HuH-7 (cell line): ENCODE measurements at places on chromosomes 16 and 17.

DNA sequence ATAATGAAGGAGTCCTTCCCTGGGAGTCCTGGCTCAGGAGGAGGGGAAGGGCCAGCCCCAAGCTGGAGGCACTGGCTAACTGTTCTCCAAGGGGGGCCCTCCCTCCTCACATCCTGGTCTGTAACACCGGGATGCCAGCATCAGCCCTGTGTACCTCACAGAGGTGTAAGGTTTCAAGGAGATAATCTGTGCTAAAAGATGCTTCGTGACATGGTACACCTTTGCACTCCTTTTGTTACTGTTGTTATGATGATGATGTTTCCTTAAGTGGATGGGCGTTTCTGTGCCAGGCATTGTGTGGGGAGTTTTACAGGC lies 236.7 kb upstream of the TNRC6C start:
- no peak for DNase-seq

- no peak for DNase-seq
Observed at GRCh38 chr16:85171759-85172454, 59.6 kb upstream of the CIBAR2 start.

- no peak for DNase-seq
Observed at GRCh38 chr17:80765241-80765961, 220.8 kb downstream of the RPTOR start.

DNA sequence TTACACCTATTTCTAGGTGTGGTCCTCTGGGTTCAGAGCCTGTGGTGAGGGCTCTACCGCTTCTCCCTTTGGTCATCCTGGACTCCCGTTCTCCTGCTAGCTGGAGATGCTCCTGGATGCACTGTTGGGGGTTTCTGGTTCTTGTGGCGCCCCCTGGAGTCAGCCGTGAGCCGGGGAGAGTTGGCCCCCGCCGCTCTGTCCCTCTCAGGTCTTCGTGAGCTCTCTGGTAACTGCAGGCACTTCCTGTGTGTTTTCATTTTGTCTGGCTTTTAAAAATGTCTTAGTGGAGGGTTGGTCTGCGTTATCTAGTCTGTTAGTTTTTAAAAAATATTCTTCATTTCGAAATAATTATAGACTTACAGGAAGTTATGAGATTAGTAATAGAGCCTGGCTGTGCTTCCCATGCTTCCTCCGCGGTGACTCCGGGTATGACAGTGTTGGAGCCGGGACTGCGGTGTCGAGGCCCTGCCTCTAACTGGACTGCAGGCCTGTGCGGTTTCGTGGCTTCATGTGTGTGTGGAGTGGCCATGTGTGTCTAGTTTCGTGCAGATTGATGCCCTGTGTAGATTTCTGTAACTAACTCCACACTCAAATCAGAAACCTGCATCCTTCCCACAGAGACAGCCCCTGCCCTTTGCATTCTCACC lies 78.0 kb upstream of the ZNF750 start:
- peak; percentile 79 for DNase-seq

DNA sequence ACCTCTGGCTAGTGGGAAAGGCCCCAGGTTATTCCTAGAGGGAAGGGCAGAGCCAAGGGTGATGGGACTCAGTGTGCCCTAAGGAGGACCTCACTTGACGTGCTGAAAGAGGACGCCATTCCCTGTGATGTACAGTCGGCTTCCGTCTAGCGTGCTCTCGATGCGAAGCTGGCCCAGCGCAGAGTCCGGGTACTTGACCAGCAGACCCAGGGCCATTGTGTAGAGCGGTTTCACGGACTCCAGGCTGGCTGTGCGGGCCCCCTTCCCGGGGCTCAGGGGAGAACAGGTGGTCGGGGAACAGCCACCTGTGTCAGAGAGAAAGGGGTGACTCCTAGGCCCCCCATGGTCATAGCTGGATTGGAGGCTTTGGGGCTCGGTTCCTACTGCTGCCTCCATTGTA lies 19.9 kb downstream of the PLEKHG4 start:
- DNase-seq: no peak

GRCh38 chr16:68985855-68986254 lies 119.6 kb upstream of the HAS3 start:
- no peak for DNase-seq

- no peak for DNase-seq
Observed at GRCh38 chr17:77782201-77782600, 176.3 kb upstream of the TNRC6C start.

DNA sequence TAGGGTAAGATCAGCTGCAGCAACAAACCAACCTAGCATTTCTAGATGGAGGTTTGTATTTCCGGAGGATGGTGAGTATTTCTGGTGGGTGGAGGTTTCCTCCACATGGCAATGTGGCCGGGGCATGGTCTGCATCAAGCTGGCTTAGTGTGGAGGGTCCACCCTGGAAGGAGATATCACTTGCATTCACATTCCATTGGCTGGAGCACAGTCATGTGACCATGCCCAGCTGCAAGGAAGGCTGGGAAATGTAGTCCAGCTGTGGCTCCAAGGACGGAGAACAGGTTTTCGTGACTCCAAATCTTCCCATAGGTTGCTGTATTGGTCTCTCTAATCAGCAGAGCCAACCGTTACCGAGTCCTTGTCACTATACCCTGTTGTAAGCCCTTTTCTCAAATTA lies 68.7 kb downstream of the RAI1 start:
- peak; percentile 82 for DNase-seq

DNA sequence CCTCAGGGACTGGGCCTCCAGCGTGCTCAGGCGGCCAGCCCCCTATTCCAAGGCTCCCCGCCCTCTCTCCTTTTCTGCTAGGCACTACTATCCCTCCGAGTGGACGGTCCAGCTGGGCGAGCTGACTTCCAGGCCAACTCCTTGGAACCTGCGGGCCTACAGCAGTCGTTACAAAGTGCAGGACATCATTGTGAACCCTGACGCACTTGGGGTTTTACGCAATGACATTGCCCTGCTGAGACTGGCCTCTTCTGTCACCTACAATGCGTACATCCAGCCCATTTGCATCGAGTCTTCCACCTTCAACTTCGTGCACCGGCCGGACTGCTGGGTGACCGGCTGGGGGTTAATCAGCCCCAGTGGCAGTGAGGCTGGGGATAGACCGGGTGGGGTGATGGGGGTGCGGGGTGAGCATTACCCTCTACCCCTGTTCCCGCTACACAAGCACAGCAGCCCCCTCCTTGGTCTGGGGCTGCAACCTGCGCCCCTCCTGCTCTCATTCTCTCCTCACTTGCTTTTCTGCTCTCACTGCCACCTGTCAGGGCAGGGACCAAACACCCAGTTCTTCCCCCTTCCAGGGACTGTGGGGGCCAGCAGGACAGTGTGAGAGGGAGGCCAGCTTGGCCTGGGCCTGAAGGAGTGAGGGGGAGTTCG lies 1.1 kb downstream of the PRSS41 start:
- DNase-seq: no peak

DNA sequence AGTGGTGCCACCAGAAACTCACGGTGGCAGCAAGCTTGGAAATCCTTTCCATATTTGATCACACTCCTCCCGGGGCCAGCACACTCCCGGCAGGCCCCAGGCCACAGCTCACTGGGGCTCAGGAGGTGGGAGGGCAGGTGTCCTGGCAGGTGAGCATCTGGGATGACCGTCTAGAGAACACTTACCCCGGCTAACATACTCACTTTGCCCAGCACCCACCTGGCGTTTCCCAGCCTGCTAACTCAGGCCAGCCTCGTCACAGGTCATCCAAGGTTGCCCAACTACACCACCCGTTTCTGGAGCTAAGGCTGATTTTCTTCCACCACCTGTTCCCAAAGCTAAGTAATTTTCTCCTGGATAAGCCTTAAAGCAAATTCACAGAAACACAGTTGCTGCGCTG lies 24.9 kb downstream of the FBXO31 start:
- no peak for DNase-seq

GRCh38 chr16:57167538-57167937 lies 18.3 kb downstream of the PSME3IP1 start:
- no peak for DNase-seq

GRCh38 chr17:1251866-1252608 lies 18.2 kb upstream of the BHLHA9 start:
- DNase-seq: no peak
